ENCODE measurements at places on chromosomes 2 and 18.

DNA sequence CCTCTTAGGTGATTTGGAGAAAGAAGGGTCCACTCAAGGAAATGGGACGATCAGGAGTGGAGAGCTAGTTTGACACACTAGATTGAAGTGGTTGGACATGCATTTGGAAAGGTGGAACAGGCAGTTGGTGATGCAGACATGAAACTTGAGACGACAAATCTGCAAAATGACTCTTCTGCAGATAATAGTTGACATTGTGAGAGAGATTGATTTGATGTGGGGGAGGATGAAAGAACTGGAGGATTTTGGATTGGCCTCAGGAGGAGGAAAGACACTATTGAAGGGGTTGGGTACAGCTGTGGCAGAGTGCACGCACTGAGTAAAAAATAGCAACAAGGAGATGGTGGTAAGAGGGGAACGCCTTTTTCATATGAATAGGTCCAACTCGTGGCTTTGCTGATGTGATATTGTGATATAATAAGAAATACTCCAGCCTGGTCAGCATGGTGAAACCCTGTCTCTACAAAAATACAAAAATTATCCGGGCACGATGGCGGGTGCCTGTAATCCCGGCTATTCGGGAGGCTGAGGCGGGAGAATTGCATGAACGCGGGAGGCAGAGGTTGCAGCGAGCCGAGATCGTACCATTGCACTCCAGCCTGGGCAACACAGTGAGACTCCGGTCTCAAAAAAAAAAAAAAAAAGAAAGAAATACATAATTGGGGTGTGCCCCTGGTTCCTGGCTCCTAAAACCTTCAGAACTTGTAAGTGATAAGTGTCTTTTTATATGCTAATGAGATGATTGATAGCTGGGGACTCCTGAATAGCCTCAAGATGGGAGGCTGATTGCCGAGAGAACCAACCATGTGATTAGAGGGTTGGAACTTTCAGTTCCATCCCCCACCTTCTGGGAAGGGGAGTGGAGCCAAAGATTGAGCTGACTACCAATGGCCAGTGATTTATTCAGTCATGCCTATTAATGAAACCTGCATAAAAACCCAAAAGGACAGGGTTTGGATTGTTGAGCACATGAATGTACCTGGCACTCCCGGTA is 9.7 kb downstream of the TTLL4 start:
- no peak for DNase-seq

GRCh38 chr18:79738581-79739439 is 58.9 kb upstream of the KCNG2 start:
- DNase-seq = no peak

DNA sequence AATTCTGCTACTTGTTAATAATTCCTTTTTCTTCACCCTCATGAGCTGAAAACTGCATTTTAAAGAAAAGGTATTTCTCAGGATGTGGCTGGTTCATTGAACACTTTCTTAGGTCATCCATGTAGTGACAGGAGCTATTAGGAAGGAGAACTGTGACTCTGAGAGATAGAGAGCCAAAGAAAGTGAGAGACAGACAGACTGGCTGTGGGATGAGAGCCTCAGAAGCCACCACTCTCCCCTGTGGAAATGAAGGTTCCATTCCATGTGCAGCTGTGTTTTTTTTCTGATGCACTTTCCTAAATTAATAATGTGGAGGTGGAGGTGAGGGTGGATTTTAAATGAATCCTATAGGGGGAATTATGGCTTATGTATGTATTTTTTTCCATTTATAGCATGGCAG is 113.3 kb downstream of the FAM210A start:
- DNase-seq = no peak

DNA sequence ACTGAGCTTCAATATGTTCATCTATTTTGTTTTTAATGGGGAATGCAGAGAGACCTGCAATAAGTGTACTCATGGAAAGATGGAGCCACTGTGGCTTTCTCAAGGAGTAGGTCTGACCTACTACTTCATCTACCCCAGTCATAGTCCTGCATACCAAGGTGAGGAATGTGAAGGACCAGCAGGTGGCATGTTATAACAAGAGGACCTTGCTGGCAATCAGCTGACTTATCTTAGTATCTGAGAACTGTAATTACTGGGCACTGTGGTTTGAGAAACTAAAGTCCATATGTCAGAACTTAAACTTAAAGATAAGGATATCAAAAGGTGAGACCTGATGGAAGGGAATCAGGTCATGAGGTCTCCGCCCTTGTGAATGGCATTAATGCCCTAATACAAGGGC is 1104.2 kb downstream of the BCL11A start:
- DNase-seq = no peak

DNA sequence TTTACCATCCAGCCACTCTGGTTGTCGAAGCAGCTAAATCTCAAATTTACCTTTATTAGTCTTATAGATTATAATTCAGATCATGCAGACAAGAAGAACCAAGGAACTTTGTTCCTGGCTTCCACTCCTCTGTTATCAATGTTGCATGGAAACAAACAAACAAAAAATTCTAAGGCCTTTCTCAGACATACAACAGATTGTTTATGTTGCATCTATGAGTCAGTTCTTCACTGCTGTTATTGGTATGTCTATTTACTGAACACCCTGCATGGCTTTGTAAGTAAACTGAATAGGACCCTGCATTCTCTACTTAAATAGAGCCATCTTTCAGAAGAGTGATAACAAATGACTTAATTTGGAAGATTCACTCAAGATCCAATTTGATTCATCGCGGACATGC is 1.6 kb upstream of the ANKRD44 start:
- DNase-seq = no peak

GRCh38 chr2:211737282-211737681 is 801.3 kb downstream of the ERBB4 start:
- no peak for DNase-seq

DNA sequence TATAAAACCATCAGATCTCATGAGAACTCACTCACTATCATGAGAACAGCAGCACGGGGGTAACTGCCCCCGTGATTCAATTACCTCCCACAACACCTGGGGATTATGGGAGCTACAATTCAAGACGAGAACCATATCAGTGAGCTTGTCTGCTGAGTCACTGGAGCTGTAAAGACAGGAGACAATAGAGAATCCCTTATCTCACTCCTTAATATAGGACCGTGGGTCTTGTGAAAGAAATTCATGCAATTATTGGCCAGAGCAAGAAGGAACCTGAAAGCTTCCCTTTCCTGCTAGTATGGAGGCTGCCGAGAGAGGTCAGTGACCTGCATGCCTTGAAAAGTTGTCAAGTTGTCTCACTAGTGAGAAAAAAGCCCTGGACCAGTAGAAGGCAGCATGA is 9.5 kb upstream of the TNFAIP6 start:
- DNase-seq = no peak

GRCh38 chr2:175228179-175228578 is 46.7 kb upstream of the ATP5MC3 start:
- DNase-seq = no peak

DNA sequence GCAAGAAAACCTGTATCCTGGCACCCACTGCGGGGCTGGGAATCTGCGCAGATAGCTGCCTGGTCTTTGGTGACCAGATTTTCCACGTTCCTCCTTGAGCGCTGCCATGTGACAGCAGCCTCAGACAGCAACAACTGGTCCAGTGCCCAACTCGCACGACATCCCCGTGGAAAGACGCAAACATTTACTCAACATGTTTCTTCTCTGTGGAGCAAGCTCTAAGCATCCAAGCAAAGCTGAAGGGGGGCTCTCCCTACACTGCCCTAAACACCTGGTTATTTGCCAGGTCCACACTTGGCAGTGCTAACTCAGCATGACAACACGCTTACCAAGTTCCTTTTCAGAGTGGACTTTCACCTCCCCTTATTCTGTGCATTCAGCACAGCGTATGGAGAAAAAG is 11.3 kb downstream of the ZNF516 start:
- no peak for DNase-seq

GRCh38 chr2:71666094-71666474 is 212.7 kb downstream of the DYSF start:
- no peak for DNase-seq

GRCh38 chr2:27351802-27352598 is 4.6 kb downstream of the GTF3C2 start:
- DNase-seq = no peak

DNA sequence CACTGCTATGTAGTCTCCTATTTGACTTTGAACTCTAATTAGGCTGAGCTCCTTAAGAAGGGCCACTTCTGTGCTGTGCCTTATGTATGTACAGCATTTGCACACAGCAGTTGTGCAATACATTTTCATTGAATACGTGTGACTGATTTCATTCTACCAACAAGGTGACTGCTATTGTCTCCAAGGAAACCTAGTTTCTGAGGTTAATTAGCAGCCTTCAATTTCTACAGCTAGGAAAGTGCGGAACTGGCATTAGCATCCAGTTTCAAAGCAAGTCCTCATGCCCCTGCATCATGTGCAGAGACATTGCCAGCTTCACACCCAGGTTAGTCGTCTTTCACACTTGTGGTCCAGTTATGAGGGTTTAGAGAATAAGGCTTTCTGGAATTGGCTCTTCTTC is 58.6 kb downstream of the NCK2 start:
- no peak for DNase-seq

DNA sequence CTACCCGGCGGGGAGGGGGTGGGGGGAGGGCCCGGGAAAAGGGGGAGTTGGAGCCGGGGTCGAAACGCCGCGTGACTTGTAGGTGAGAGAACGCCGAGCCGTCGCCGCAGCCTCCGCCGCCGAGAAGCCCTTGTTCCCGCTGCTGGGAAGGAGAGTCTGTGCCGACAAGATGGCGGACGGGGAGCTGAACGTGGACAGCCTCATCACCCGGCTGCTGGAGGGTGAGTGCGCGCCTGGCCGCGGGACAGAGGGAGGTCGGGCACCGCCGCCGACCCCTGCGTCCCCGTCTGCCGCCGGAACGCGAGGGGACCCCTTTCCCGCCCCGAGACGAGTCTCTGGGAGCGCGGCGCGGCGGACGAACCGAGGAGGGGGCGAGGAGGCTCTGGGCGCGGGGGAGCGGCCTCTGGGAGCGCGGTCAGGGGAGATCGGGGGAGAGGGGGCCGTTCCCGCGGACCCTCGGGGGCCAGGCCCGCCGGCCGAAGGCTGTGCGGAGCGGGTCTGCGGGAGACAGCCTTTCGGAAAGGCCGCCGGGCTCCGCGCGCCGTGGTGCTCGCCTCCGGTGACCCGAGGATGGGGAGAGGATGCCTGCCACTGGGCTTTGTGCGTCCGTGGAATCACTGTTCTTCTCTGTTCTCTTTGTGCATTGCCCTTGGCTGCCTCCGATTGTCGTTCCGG is 463 bp downstream of the PPP1CB start:
- no peak for DNase-seq

DNA sequence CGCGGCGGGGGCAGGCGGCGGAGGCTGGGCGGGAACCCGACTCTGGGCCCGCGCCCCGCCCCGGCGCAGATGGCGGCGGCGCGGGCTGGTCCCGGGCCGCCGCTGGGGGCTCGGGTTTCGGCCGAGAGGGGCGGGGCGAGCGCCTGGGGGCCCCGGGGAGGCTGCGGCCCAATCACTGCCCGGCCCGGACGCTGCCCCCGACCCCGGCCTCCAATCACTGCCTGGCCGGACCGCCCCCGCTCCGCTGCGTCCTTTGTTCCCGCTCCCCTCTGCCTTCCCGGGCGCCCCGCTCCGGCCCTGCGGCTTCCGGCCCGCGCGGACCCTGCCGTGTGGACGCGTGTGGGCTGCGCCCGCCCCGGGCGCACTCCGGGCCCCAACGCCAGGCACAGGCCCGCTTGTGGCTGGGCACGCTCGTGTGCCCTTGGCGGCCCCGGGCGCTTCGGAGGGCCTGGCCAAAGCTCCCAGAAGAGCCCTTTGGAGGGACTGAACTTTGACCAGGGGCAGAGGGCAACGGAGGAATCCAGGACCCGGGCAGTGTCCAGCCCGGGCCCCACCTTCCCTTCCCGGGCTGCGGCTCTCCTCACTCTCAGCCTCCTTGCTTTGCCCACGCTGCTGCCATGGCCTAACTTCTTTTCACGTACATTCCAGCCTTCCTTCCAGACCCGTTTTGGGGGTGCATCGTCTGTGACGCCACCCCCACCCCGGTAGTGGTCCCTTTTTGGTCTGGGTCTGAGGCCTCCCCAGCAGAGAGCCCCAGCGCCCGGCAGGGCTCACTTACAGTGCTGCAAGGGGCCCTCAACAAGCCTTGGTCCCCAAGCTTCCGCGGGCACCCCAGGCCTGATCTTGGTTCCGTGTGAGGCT is 27.1 kb upstream of the PTMA start:
- DNase-seq = no peak

DNA sequence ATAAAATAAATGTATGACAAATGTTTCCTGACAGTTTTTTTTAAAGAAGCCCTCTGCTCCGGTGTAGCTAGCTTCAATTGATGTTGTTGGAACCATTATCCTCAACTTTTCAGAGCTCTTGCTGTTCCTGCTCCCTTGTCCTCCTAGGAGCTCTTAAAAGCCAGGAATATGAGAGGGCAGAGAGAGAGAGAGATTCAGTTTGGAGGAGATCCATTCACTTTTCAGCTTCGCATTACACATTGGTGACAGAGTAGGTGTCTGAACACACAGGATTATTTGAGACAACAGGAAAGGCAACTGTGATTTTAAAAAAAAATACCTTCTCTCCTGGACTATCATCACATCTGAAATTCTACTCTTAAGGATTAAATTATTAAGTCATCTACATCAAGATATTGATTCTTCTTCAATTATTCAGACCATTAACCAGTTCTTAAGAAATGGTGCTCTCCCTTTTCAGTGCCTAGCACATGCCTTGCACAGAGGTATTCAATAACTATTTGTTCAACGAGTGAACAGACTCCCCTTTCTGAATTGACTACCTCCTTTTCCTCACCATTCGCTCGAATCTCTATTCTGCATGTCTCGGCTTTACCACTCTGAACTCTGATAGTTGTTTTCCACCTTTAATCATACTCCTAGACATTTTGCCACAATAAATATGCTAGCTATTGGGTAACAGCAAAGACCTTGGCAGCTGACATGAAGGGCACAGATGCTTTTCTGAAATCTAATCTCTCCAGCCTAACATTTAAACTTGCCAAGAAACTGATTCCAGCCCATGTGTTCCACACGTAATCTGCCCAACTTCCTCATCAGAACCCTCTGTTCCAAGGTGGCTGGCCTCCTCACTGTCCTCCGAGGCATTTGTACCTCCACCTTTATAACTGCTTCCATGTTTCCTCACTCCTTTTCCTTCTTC is 28.6 kb upstream of the SLC35F5 start:
- DNase-seq = no peak

GRCh38 chr2:148048475-148049221 is 27.8 kb downstream of the MBD5 start:
- no peak for DNase-seq

DNA sequence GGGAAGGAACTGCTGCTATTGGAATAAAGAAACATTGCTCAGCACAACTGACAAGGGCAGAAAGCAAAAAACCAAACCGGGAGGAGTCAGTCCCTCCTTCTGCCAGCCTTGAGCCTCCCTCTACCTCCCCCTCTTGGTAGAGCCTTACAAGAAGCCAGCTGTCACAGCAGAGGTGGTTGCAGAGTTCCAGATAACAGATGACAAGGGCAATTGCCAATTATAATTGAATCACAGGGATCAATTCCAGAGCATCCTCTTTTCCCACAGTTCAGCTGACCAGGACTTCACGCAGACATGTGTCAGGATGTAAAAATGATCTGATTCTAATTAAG is 548.2 kb upstream of the LRRTM1 start:
- no peak for DNase-seq

- DNase-seq = no peak
These were observed 177.7 kb upstream of the TWIST2 start for GRCh38 chr2:238670111-238670585.

- no peak for DNase-seq
These were observed 17.1 kb downstream of the TMEM185B start for GRCh38 chr2:120206022-120206581.
